ENCODE measurements at places on chromosomes 5 and 9.

GRCh38 chr5:57896576-57896975 lies 414.0 kb upstream of the ACTBL2 start:
- DNase-seq, result no peak

GRCh38 chr9:105667867-105668266 lies 5.6 kb downstream of the TAL2 start:
- DNase-seq, result no peak

GRCh38 chr5:6950860-6951259 lies 237.6 kb downstream of the TENT4A start:
- DNase-seq, result no peak

DNA sequence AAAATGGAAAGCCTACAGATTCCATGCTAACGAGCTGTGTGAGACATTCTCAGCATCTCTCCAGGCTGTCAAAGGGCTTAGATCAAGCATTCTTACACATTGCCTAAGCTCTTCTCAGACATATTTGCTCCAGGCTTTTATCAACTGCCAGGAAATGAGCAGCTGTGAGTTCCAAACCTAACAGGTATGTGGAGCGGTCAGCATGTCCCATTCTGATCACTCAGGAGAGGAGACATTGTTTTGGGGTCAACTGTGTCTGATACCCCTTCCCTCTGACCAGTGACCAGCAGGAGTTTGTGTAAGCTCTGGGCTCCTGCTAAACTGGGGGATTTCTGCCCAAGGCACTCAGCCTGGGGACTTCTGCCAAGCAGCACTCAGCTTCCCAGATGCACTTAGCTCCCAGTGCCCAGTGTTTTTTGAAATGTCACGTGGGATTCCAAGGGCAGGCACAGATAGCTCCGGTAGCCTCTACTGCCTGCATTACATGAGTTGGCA lies 229.1 kb downstream of the SEC61B start:
- no peak for DNase-seq

DNA sequence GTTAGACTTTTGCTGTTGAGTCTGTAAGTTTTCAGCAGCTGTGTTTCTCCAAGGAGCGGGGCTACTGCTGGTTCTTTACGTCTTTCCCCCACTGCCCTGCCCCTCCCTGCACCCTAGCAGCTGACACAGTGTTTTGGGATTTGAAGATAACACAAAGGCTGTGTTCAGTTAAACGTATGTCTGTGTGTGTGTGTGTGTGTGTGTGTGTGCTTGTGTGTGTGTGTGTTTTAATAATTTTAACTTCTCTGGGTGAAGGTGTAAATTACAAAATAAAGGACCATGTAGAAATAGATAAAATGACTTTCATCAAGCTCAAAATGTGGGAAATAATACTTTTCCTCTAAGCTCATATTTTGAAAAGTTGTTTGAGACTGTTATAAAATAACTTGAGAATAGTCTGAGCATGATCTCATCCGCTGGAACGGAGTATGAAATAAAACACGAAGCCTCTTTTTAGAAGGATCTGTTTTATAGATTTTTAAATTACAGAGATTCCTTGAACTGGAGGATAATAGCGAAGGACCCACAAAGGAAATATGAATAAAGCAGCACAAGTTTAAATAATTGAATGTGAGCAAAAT lies 10.9 kb downstream of the ABL1 start:
- DNase-seq, result no peak

GRCh38 chr5:79002374-79002773 lies 17.3 kb upstream of the ARSB start:
- DNase-seq, result no peak

GRCh38 chr5:23840083-23840482 lies 332.7 kb downstream of the PRDM9 start:
- no peak for DNase-seq

- DNase-seq, result no peak
These were observed 54.9 kb upstream of the CDH9 start for GRCh38 chr5:27093279-27093678.

- DNase-seq, result no peak
These were observed 34.2 kb downstream of the ASS1 start for GRCh38 chr9:130478736-130479575.

GRCh38 chr5:80761966-80762365 lies 107.2 kb upstream of the DHFR start:
- no peak for DNase-seq

DNA sequence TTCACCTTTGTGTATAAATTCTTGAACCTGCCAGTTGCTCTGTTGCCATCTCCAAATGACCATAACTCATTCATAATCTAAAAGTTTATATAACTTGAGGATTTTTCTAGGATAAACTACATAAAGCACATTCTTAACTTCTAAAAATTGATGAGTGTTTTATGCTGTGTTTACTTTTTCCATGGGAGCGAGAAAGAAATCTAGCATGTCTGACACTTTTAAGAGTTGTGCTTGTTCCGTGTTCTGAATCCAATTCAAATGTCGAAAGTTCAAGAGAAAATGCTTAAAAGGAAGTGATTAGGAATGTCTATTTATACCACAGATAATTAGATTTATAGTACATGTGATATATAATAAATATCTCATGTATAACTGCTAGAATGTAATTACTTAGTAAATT lies 154.4 kb downstream of the DEPDC1B start:
- no peak for DNase-seq

GRCh38 chr9:14530841-14531240 lies 162.4 kb downstream of the ZDHHC21 start:
- DNase-seq, result no peak

GRCh38 chr9:121752929-121753328 lies 101.5 kb downstream of the DAB2IP start:
- DNase-seq, result no peak

DNA sequence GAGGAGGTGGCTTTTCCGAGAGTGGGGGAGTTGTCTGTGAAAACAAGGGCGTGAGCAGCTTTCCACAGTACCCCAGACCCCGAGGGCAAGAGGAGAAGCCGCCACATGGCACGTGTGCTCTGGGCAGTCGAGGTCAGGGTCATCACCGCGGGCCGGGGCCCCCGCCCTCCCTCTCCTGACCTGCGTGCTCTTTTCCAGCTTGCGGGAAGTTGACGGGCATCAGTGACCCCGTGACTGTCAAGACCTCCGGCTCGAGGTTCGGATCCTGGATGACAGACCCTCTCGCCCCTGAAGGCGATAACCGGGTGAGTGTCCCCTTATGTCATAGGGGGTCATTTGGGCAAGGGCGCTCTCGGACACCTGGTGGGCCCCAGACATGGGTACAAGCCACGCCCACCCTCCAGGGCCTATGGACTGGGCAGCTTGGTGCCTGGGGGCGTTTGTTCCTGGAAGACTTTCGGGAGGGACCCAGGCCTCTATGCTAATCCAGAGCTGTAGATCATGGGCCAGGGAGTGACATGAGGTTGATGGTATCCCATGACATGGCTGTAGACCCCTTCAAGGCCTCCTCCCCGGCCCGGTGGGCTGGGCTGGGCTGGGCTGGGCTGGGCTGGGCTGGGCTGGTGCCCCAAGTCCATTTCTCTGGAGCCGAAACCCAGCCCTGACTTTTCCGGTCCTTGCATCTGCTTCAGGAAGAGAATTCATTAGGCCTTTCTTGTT lies 19.2 kb downstream of the OLFM1 start:
- DNase-seq, result no peak

DNA sequence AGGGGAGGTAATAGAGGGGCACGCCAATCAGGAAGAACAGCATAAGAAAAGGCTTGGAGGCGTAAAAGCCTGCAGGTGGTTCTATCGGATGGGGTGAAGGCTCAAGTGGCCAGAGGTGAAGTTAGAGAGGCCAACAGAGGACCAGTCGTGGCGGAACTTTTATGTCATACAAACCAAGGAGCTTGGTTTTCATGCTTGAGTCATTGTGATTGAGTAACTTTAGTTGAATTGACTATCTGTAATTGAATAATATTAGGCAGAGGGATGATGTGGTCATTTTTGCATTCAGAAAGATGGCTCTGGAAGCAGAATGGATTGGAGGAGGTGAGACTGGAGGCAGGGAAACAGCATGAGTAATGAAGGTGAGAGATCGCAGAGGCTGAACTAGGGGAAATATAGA lies 7.2 kb upstream of the SPINK4 start:
- DNase-seq, result no peak

DNA sequence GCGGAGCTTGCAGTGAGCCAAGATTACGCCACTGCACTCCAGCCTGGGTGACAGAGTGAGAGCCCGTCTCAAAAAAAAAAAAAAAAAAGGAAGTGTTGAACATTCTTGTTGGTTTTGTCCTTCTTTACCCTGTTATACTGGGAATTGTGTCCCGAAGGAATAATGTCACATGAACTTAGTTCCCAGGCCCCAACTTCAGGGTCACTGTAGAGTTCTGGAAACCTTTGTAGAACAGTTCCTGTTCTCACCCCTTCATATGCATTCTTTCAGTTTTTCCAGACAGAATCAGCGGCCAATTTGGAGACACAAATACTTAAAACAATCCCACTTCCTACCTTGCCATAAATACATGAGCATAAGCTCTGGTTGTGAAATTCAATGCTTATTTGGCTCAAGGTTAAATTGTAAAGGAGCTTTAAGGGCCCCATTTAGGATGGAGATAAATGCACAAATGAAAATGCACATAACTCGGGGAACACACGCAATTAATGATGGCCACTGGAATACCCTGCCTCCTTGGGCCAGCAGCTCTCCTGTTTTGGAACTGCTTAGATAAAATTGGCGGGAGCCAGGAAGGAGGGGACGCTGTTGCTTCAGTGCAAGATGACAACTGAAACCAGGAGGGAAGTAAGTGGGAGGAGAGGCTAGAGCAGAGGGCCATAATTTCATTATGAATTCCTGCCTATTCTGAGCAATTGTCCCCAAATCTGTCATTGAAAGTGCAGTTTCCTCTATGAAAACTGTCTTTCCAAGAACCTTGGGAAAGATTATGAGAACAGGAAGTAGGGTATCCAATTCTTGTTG lies 153.7 kb downstream of the FGF1 start:
- DNase-seq, result no peak

- no peak for DNase-seq
These were observed 761.2 kb downstream of the TAF11L14 start for GRCh38 chr5:18395126-18396110.

DNA sequence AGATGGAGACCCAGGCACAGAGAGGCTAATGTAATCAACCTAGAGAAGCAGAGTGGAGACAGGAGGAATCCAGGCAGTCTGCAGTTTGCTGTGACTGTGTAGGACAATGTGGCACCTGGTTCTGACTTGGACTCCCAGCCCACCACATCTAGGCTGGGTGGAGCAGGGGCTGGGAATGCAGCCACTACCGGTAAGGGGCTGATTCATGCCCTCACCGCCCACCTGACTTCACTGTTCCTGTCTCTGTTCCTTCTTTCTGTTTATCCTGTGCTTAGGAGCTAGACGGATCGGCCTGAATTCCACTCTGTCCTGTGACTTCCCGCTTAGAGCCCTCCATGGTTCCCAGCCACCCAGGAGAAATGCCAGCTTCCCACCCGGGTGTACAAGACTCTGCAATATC lies 2.6 kb downstream of the PDLIM4 start:
- DNase-seq, result no peak

DNA sequence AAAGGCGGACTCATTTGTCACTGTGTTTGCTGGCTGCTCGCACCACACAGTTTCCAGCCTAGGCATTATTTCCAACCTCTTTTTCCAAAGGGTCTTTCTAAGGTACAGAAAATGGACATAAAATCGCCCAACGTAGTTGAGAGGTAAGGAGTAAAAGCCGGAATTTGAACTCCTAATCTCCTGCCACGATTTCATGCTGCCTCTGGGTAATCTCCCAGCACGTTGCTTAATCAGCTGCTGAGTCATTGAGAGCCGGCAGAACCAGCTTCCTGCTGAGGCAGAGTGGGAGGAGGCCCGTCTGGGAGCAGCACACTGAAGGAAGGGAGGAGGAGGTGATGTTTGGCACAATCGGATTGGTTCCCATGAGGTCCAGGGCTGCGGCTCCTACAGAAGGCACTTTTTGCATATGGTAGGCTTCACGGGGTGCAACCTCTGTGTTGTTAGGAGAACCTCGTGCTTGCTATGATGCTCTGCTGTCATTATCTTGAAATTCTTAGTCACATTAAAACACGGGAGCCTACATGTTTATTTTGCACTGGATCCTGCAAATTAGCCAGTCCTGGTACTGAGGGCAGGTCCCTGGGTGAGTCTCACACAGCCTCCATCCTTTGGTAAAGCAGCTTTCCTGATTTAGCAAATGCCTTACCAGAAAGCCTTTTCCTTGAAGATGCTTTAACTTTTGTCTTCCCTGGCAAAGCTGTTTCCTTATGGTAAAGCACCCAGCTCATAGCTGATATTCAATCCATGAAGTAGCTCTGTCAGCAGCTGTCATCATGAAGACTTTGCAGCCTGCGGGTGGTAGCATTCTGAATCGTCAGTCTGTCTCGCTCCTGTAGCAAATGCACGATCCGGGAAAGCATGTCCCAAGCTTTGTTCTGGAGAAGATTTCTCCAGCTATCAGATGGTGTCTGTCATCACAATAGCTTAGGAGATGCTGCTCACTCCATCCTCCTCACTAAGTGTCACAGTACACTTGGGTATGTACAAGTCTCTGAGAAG lies 191.6 kb upstream of the MSX2 start:
- DNase-seq, result peak; percentile 47

- DNase-seq, result no peak
These were observed 243.1 kb upstream of the PANK3 start for GRCh38 chr5:168822248-168822744.

- DNase-seq, result no peak
These were observed 113.2 kb upstream of the SNX2 start for GRCh38 chr5:122661496-122662180.

DNA sequence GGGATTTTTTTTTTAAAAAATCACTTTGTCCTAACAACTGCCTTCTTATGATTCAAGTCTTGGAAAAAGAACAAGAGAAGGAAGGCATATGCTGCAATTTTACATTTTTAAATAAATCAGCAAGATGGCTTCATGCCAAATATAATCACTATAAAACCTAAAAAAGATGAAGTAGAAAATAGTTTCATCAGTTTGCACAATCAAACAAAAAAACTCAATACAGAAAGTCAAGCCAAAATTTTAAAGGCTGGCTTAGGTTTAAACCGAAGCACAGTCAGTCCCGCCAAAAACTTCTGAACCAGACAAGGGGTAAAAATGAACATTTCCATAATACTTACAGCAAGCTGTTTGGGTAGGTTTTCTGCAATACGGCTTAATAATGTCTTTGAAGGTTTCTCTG lies 57.3 kb downstream of the ZFR start:
- no peak for DNase-seq

Data from NCI-H1436 (cell line).